SK-N-MC (cell line): ENCODE measurements at places on chromosomes 7 and 10.

DNA sequence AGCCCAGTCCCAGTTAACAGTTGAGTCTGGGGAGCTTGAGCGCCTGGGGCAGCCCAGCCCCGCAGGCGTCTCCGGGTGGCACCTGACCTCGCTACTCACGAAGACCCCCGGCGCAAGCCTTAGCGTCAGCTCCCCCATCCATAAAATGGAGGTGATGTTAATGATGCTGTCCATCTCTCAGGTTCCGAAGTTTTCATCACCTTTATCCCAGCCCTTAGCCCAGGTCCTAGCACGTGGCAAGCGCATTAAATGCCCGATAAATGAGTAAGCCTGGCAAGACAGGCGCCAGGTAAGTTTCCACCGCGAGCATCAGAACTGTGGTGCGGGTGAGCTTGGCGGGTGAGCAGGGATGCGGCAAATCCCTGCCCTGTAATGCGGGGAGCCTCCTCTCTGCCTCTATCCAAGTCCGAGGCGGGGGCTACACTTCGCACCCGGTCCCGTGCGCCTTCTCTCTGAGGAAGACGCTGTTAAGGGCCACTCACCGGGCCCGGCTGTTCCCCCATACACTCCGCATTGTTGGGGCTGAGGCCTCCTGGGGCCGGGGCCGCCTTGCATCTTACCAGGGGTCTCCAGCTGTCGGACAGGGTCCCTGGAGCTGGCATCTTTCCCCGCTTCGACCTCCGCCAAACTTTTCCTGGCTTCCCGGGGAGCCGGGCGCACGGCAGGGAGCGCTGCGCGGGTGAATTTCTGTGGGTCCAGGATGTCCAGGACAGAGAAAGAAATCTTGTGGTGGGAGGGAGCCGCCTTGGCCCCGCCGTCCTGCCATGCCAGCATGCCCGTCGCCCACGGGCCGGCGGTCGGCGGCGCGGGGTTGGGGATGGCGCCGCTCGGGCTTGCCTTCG is 444 bp downstream of the NKX1-2 start:
- DNase-seq = no peak

DNA sequence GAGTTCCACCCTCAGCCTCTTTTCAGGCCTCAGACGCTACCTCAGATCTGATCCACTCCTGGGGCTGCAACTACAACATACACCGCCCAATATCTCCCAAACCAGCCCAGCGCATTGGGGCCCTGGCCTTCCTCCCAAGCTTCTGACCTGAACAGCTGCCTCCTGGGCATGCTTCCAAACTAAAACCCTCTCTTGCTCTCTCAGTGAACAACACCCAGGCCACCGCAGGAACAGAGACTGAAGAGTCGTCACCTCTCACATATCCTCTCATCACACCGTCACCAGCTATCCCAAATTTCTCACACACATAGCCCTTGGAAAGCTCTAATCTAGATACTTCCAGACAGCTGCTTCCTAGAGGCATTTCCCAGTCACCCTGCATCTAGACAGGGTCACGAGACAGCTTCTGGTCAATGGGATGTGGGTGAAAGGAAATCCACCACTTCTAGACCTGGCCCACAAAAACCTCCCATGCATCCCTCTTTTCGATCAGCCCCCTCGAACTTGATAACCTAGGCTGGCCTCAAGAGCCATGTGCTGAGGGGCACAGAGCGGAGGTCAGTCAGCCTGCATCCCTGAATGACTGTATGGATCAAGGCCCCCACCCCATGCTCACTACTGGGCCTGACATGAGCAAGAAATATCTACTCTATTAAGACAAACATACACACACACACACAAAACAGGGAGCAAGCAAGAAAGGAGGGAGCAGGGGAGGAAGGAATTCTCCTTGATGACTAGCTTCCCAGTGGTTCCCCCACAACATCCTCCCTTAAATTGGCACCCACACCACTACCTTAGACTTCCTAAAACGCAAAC is 1.8 kb downstream of the PARP12 start:
- DNase-seq = no peak

DNA sequence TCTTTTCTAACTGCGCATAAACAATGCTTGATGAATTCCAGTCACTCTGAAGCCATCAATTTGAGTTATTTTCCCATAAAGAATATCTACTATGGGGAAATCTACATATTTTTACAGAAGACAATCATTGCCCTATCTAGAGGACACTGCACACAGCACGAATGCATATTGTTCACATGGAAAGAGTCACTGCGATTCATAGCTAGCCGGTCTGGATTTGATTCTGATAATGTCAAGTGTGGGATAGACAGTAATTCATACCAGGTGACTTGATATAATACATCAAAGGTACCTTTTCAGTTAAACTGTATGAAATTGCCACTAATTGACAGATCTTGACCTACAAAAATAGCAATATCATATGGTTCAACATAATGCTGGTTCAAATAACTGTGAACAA is 255.7 kb downstream of the THSD7A start:
- no peak for DNase-seq

- no peak for DNase-seq
Measured at GRCh38 chr7:2049111-2049781, 183.5 kb downstream of the MAD1L1 start.

GRCh38 chr10:51656503-51656902 is 42.9 kb downstream of the CSTF2T start:
- DNase-seq = no peak

DNA sequence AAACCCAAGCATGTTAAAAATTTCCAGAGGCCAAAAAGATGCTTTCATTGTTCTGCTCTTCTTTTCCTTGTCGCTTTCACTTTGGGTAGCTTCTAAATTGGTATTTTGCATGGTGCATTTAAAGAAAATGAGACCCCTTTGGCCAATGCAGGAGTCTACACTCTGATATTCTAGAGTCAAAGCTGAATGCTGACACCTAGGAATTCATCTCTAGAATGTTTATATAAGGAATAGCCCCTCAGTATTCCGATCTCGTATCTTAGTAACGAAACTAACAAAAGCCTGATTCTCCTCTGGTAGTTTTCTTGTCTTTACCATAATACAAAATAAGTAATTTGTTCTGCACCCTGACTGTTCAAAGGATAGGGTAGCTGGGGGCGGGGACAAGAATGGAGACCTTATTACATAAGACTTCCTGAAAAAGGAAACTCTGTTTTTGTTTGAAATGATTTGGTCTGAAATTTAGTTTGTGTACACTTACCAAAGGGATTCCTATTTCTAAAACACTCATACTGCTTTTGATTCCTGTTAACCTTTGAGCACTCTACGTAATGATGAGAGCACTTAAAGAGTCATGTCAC is 17.1 kb downstream of the IKZF1 start:
- no peak for DNase-seq

DNA sequence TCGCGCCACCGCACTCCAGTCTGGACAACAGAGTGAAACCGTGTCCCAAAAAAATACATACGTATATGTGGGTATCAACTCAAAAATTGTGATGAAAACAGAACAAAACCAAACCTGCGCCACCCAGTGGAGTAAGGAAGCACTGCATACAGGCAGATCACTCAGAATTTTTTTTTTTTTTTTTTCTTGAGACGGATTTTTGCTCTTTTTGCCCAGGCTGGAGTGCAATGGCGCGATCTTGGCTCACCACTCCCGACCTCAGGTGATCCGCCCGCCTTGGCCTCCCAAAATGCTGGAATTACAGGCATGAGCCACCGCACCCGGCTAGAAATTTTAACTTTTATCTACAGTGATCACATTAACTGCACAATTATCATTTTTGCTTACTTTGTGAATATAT is 9.1 kb upstream of the TMEM236 start:
- DNase-seq = no peak

DNA sequence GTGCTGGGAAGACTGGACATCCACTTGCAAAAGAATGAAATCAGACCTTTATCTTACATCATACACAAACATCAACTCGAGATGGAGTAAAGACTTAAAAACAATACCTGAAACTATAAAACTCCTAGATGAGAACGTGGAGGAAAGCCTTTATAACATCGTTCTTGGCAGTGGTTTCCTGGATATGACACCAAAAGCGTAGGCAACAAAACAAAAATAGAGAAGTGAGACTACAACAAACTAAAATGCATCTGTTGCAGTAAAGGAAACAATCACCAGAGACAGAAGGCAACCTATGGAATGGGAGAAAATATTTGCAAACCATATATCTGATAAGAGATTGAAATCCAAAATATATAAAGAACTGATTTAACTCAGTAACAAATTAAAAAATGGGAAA is 33.3 kb downstream of the CC2D2B start:
- no peak for DNase-seq

DNA sequence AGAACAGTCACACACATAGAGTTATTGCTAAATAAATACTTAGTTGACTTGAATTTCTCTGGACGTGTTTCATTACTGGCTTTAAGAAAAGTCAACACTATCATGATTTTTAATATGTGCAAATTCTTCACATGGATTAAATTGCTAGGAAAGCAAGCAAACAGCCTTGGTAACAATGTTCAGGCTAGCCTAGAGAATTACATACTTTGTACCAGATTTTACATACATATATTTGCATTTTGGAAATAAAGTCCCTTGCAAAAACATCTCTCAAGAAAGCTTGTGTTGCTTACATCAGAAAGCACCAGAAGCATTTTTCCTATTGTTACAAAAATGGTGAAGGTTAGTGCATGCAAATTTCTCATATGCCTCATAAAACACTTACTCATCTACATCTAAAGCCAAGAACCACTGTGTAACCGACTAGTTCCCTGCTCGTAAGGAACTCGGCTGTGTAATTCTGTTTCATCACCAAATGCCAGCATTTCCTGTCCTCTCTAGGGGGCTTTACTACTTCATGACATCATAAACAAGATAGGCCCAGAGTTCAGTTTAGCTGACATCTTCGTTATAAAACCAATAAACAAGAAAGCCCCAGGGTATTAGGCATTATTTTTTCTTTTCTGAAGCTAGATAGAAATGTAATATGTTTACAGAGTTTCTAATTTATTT is 87.8 kb downstream of the CFAP58 start:
- peak; percentile 76 for DNase-seq

DNA sequence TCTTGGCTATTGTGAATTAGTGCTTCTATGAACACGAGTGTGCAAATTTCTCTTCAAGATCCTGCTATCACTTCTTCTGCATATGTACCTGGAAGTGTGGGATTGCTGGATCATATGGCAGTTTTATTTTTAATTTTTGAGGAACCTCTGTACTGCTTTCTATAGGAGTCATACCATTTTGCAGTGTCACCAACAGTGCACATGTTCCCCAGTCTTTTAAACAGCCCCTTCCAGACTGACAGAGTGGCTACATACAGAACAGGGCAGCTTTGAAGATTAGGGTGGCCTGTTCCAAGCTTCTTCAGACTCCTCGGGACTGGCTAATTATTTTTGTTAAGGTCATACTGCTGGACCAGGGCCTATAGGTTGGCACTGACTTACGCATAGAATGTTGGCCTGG is 82.9 kb downstream of the AUTS2 start:
- no peak for DNase-seq
